Sigmoid colon (tissue), 7 donors: ENCODE measurements at places on chromosomes 5 and 9. TPM values are rescaled to one million over a fixed set of nuclear protein-coding genes. Genes with fewer than 3 reads are reported as not detected.

GRCh38 chr9:82208741-82209450 is 220.3 kb downstream of the SPATA31D1 start:
- H3K27ac ChIP-seq, result no peak overlapping the region
- H3K4me3 ChIP-seq, result no peak overlapping the region
- no peaks in the 10 kb centered on the region for H3K36me3 ChIP-seq

RANBP17 gene
- 14.3 TPM for total RNA-seq

ZBTB43 gene
- 12.2 TPM for total RNA-seq

- H3K4me1 ChIP-seq, result peaks cover 29% of the 10 kb centered on the region
- H3K4me3 ChIP-seq, result no peak overlapping the region
- H3K36me3 ChIP-seq, result no peaks in the 10 kb centered on the region
- H3K27ac ChIP-seq, result no peak overlapping the region
These were observed 77.7 kb downstream of the FOXD1 start for GRCh38 chr5:73370640-73371583.

EQTN gene
- not detected for total RNA-seq

LCN1 gene
- total RNA-seq, result not detected

DNA sequence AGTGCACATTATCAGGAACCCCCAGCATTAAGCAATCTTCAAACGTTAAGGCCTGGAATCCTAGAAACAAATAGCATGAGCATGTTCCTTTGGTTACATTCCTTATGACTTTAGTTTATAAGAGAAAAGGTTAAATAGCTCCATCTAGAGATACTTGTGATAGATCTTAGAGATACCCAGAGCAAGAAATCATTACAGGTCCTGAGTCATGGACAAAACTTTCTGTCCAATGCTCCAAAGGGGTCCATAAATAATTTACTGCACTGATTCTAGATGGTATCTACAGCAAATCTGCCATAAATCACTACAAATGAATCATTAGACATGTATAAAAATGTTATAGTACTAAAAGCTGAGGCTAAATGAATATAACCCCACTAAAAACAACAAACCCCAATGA is 139.6 kb downstream of the HTR1A start:
- no peak overlapping the region for H3K27ac ChIP-seq
- H3K27me3 ChIP-seq, result no peaks in the 10 kb centered on the region
- H3K36me3 ChIP-seq, result no peaks in the 10 kb centered on the region

DNA sequence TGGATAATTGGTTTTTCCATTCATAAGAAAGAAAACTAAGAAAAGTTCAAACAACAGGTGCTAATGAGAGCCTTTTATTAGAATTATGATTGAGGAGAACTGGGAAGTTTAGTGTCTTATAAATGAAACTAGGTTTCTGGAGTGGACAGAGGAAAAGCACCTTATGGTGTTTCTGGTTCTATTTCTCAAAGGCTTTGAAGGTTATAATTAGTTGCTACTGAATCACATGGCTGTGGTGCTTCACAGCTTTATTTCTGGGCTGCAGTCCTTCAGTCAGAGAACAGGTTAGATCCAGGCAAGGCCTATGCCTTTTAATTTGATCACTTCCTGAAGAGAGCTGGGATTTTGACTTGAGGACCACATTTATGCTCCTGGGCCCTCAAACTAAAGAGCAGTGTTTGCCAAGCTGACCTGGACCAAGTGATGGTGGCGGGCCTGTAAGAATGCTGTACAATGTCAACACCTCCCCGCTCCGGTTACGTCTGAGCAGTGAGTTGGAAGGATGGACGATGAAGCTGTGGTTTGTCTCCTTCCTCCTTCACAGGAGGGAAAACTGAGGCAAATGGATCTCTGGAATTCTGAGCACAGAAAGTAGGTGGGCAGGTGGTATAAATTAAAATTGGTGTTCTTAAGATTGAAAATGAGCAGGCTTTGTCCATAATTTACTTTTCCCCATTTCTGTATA is 56.0 kb downstream of the ZNF462 start:
- no peak for DNase-seq
- H3K27ac ChIP-seq, result no peak overlapping the region
- H3K4me3 ChIP-seq, result no peak overlapping the region
- H3K27me3 ChIP-seq, result no peaks in the 10 kb centered on the region

DNA sequence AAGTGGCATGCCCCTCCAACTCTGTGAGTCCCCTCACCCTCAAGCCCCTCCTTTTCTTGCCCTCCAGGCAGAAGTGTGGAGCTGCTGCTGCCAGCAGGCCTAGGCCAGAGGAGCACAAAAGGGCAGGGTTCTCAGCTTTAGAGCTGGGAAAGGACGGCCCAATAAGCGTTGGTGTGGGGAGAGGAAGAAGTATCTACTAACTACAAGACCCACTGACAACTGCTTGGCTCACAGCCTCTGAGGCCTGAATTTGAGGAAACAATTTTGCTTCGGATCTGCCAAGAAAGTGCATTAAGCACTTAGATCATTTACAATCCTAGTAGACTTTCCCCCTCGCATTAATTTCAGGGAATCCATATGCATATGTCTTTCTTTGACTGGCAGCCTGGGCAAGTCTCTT is 179.4 kb downstream of the SNX18 start:
- no peak overlapping the region for H3K27ac ChIP-seq
- no peaks in the 10 kb centered on the region for H3K36me3 ChIP-seq
- H3K4me1 ChIP-seq, result peaks cover 41% of the 10 kb centered on the region

ROR2 gene
- total RNA-seq, result 58.7 TPM
